ENCODE measurements at places on chromosomes 3 and 15.

DNA sequence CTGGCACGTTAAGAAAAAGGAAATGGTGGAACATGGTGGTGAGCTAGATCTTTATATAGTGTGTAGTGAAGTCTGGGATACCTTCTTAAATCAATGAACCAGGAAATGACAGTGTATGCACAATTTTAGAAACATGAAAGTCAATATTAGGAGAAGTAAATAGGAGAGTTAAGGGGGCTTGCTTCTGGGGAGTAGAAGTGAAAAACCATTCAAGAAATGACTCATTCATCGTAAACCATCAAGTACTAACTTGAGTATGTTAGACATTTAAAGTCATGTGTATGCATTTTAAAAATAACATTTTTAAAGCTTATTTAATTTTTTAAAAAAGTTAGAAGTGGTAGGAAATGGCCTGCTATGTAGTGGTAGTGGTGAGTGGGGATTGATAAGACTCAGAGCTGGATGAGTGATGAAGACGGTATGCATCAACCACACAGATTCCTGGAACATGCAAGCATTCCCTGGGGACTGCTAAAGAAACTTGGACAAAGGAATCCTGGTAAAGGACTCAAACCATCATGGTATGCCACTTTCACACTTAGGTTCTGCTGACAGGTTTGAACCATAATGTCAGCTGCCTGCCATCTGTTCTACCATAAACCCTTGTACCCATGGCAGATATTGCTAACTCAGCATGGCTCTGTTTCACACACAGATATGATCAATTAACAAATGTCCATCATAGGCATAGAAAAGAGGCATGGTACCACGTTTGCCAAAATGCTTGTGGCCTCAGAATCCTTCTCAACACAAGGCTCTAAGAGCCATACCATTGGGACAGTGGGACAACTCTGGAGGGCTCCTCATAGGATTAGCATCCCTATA lies 28.9 kb upstream of the MITF start:
- DNase-seq: no peak

DNA sequence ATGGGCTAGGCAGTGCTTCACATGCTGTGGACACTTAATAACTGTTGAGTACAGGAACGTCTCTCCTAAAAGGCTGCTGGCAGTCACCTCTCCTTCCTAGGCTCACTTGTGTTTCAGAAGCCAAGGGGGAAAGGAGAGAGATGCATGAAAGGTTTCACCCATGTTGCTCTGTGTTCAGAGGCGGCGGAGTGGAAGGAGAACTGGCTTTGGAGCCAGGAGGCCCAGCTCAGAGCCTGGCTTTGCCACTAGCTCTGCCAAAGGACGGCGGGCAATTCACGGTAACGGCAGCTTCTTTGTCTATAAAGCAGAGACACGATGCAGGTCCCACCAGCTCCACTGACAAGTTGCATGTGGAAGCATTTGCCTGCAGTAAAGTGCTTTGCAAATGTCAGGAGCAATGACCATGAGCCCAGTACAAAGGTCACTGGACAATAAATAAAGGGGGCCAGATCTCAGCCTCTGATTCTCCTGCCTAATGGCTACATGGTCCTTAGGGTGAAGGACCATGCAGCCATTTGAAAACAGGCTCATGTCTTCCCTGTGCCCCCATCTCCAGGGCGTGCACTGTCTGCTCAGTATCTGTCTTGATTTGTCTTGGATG lies 171.7 kb upstream of the TLE3 start:
- no peak for DNase-seq

GRCh38 chr3:39707314-39707909 lies 102.0 kb upstream of the MYRIP start:
- DNase-seq: no peak

- no peak for DNase-seq
These were observed 656.9 kb downstream of the NTRK3 start for GRCh38 chr15:87599616-87600015.

GRCh38 chr3:184144505-184144904 lies 9.3 kb downstream of the EIF2B5 start:
- no peak for DNase-seq

DNA sequence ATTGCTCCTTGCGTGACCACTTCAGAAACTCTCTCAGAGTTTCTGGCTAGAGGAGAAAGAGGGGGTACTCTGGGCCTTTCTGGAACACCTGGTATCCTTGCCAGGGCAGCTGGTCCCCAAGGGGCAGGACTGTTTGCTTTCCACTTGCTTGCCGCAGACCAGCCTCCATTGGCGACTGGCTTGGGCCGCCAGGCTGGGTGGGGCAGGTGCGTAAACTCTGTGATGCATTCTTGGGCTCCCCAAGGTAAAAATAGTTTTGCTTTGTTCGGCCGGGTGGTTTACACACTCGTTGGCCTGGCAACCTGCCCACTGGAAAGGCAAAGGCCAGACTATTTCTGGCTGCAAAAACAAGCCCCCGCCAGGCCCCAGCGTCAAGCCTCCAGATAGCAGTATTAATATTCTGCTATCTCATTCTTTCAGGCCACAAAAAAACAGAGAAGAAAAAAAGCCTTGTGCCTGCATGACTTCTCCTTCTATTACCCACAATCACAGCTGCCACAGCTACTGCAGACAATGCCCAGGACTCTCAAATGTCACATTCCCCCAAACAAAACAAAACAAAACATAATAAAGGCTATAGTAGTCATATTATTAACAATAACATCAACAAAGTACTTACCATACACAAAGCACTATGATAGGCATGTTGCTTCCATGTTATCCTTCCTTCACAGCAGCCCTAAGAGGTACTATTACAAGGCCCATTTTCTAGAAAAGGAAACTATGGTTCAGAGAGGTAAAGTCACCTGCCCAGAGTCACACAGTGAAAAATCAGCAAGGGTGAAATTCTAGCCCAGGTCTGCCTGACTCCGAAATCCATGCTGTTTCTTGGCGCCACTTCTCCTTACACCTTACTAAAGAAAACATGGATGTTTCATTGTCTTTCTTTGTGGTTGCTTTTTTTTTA lies 14.0 kb upstream of the SSUH2 start:
- DNase-seq: no peak

Measured in activated gamma-delta T cell treated with Interleukin-2 at 50 U/mL for 16 hours (primary cell).